Skin of body (tissue), 3 donors: ENCODE measurements at places on chromosomes 12 and 14.

DNA sequence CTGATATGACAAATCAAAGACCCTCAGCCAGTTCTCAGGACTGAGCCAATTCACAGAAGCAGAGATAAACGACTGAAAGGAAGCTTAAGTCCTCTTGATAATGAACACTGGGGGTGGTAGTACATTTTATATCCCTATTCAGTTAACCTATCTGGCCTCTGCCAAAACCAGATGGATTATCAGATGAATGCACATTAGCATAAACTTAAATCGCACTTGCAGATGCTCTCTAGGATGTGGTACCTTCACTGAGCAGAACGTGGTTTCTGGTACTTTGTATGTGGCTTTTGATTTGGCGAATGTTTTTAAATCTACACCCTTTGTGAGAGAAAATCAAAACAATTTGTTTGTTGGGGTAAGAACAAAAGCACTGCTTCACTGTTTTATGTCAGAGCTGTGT lies 21.1 kb upstream of the TAS2R14 start:
- no peak for DNase-seq

DNA sequence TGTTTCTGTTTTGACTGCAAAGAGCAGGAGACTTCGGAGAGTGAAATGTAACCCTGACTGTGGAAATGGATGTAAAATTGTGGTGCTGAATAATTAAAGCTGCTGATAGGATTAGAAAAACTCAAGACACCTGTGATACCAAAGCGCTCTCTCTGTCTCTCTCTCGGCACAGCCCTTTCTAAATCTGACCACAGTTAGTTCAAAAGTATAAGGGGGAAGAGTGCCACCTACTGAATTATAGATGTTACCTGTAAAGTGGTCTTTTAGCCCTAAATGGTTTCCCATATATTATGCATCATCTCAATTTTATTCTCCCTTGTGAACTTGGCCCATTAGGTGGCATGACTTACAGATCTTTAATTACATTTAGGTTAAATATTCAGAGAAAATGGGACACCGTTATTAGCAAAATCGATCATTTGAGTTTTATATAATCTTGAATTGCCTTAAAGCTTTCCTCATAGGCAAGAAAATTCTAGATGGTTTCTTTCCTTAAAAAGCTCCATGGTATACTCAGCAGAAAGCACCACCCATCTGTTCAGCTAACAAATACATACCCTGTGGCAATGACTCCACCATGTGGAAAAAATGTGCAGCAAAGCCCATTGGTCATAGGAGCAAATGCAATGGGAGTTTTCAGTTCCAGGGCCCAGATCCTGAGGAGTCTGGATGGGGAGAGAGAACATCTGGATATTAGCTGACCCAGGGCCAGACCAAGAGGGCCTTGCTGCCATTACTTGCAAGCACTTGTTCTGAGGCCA lies 18.1 kb downstream of the RFC5 start:
- DNase-seq = peak; percentile 26

DNA sequence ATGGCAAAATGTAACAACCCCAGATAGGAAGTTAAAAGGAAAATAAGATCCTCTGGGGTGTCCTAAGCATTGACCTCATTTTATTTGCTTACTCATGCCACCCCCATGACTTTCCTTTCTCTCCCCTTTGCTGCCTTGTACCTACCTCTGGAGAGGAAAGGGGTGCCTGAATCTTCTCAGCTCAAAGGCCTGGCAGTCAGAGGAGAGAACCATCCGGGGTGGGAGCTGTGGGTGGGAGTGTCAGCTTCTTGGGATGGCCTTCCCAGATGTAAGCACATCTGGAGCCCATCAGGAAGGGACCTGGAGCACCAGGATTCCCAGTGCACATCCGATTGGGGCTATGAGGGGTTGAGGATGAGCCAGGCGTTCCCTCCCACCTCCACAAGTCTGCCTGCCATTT lies 5.2 kb upstream of the ITGA5 start:
- peak; percentile 10 for DNase-seq

DNA sequence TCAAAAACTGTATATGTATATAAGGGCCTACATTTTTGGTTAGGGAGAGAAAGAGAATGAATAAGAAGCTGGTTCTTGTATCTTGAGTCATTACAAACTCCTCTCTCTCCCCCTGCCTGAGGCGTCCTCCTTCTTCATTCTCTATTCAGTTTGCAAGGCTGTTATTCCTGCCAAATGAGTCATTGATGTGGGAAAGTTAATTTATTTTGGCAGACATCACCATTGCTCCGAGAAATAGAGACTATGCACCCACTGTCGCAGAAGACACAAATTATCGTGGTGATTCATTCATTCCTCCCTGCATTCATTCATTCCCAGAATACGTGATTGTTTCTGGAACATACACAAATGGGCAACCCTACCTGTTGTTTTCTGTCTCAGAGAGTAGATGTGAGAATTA lies 112.5 kb upstream of the MED13L start:
- DNase-seq = peak; percentile 31

GRCh38 chr12:126182619-126183236 lies 1117.5 kb downstream of the AACS start:
- DNase-seq = peak; percentile 72

- DNase-seq = no peak
Measured at GRCh38 chr12:114750917-114751316, 66.9 kb upstream of the TBX3 start.

DNA sequence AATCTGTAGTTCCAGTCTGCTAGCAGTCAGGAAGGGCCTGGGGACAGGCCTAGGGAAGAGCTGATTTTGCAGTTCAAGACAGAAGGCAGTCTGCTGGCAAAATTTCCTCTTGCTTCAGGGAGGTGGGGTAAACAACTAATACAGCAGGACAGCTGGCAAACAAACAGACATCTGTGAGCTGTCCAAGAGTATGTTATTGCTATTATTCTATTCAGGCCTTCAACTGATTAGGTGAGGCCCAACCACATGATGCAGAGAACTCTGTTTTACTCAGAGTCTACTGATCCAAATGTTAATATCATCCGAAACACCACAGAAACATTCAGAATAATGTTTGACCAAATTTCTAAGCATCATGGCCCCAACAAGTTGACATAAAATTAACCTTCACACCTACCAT lies 161.0 kb upstream of the E2F7 start:
- no peak for DNase-seq

GRCh38 chr12:31728289-31728916 lies 418 bp downstream of the AMN1 start:
- peak; percentile 83 for DNase-seq

- DNase-seq = no peak
Measured at GRCh38 chr12:115385141-115385540, 701.2 kb upstream of the TBX3 start.

GRCh38 chr12:128810182-128811127 lies 13.3 kb downstream of the SLC15A4 start:
- DNase-seq = no peak

GRCh38 chr12:103771466-103771865 lies 69.6 kb downstream of the NT5DC3 start:
- no peak for DNase-seq

DNA sequence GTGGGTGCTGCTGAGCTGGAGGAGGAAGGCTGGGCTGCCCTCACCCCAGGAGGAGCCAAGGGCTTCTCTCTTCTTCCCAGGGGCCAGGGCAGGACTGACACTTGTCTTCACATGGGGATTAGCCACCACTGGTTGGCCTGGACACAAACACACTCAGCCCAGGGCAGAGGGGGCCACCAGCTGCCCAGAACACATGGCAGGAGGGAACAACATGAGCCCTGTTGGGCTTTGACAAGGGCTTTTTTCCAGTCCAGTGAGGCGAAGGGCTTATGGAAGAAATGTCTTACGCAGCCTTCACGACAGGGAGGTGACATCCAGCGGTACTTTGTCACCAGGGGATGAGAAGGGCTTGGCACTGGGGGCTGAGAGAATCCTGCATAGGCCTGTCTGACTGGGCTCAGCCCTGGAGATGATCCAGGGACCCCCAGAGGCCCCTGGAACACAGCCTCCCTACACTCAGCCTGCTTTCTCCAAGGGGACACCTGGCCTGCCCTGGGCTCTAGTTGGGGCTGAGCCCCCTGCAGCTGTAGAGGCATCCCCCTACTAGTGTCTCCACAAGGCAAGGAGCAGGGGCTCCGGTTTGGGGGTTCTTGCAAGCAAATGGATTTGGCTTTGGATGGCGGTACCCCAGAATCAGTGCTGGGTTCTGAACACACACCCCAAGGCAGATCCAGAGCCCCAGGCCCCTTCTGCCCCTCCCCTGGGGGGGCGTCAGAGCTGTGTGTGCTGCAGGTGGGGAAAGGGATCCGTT lies 18.9 kb downstream of the ARL6IP4 start:
- DNase-seq = no peak

GRCh38 chr12:53223389-53224060 lies 8.5 kb downstream of the RARG start:
- DNase-seq = peak; percentile 40

DNA sequence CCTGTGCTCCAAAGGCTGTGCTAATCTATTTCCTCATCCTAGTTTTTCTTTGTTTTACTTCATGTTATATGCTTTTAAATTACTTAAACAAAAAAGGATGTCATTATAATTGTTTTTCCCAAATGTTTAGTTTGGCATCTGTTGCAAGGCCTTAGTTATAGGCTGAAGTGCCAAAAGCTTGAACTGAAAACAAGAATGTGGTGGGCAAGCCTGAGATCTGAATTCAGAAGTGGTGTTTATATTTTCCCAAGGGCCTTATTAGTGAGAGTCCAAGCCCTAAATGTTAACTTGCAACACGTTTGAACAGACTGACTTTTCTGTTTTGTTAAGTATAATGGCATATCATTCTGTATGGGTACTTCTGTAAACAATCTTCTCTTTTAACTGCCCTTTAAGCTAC lies 326.8 kb downstream of the CCDC91 start:
- no peak for DNase-seq

DNA sequence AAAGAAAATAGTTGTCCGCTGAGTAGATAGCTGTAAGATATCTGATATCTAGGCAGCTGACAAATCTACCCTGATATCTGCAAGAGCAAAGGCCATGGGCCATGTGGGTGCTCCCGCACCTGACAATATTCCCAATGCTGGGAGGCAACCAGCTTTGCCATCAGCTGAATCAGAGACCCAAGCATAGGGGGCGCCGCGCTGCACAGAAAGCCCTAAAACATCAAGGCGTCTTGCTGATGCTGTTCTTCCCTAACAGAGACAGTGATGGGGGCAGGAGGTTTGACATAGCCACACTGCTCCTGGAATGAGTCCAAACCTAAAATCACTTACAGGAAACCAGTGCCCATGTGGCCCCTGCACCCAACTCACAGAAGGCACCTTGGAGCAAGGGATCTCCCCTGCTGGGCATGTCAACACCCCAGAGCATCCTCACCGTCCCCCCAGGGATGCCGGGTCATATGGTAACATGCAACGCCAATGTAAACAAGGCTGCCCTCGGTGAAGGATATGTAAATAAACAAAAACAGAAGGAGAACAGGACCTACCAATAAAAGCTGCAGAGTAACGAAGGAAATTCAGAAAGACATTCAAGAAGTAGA lies 199.5 kb downstream of the TMEM132D start:
- DNase-seq = no peak

GRCh38 chr12:42854208-42854607 lies 264.7 kb upstream of the PRICKLE1 start:
- DNase-seq = no peak

- no peak for DNase-seq
Measured at GRCh38 chr14:98120831-98121464, 1151.0 kb downstream of the BCL11B start.

DNA sequence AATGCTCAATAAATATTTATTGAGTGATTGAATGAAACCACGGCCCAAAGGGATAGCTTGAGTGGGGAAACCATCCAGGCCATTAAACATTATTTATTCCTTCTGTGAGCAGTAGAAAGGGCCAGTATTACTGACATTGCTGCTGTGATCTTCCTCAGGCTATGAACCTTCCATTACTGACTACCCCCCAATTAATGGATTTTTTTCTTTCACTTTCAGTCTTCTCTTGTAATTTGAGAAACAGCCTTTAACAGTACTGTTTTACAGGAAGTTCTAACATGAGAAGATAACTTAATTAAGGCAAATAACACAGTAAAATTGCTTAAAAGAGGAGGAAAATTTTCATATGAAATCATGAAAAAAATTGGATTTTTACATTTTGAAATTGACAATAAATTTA lies 629.5 kb downstream of the TRHDE start:
- DNase-seq = no peak

DNA sequence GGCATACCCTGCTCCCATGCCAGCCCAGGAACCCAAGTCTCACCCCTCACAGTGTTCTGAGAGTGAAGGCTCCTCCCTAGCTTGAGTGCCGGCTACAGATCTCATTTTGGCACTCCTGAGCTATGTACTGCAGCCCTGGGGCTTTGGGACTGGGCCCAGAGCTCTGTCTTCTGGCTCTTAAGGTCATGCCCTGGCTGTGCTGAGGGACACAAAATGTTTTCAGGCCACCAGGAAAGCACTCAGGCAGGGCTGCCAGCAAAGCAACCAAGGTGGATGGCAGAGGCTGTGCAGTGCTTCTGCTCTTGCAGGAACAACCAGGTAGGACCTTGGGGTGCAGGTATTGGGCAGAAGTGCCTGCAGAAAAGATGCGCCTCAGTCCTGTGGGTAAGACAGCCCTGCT lies 564.0 kb downstream of the SLC6A15 start:
- DNase-seq = no peak

- DNase-seq = no peak
Measured at GRCh38 chr12:14716848-14717444, 20.5 kb upstream of the GUCY2C start.

- peak; percentile 23 for DNase-seq
Measured at GRCh38 chr14:56341766-56342493, 223.7 kb downstream of the PELI2 start.

DNA sequence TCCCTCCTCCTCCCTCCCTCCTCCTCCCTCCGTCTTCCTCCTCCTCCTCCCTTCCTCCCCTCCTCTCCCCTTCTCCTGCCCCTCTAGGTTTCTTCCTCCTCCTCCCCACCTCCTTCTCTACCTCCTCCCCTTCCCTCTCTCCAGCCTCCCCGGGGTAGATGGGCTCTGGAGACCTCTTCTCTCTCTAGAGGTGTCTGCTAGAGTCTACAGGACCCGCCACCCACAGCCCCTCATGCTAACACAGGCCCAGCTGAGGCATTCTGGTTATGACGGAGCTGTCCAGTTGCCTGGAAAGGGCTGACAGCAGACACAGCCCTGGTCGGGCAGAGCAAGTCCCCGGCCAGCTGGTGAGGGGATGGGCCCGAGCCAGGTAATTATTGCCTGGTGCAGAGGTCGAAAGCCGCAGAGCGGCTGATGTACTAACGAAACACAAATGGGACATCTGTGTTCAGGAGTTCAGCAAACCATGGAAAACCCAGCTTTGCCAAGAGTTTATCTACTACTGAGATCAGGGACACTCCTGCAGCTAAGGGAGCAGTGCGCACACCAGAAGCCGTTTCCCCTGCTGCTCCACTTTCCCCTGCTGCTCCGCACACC lies 96.2 kb downstream of the PAPOLA start:
- no peak for DNase-seq

DNA sequence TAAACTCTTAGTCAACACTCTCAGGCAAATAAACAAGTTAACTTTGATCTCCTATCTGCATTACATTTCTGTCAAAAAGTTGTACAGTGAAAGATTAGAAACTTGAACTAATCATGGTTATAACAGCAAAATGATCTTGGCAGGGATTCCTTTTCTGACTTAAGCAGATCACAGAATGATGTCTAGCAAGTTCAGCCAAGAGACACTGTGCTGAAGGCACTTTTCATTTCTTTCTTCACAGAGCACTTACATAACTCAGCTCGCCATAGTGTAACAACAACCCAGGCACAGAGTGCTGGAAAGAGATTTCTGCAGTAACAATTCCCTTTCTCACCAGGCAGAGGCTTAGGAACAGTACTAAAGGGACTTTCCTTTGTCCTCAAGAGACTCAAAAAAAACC lies 19.6 kb upstream of the CSRP2 start:
- DNase-seq = peak; percentile 69

- no peak for DNase-seq
Measured at GRCh38 chr14:57199921-57200320, 68.8 kb downstream of the EXOC5 start.

- no peak for DNase-seq
Measured at GRCh38 chr14:100325958-100326357, 2.8 kb downstream of the SLC25A47 start.
